Panc1 (cell line): ENCODE measurements at places on chromosomes 12 and 14. TPM values are rescaled to one million over a fixed set of nuclear protein-coding genes. Genes with fewer than 3 reads are reported as not detected.
A peak's percentile ranks its signal among the peaks of the same experiment; 100 is the strongest.

DNA sequence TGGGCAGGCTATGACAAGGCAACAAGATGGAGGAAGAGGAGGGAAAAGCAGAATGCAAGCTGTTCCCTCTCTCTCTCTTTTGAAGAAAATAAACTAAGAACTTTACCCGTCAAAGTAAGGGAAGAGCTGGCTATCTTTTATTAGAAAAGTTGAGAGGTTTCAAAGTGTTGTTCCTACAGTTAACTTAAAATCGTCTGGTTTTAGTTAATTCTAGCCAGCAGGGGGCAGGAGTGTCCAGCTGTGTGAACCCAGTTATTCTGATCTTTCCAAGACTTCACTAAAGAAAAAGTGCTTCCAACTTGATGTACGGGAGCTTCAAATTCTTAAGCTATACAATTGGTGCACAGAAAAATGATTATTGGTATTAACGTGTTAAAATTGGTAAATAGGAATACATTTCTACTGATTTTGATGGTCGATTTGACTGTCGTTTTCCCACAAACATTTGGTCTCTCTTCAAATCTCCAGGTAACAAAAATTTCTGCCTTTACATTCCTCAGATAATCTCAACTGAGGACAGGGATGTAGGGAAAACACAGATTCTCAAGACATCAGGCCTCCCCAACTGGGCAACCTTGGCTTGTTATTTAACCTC is 28.4 kb upstream of the MON2 start:
- no peaks in the 10 kb centered on the region; the same call in 1 of the 2 replicates for H3K4me1 ChIP-seq
- no peaks in the 10 kb centered on the region for H3K36me3 ChIP-seq
- DNase-seq: peak; percentile 33
- H3K27ac ChIP-seq: no peak overlapping the region

GRCh38 chr12:101832030-101832429 is 1.3 kb upstream of the GNPTAB start:
- H3K27me3 ChIP-seq: no peaks in the 10 kb centered on the region
- no peaks in the 10 kb centered on the region; the same call in 1 of the 2 replicates for H3K4me1 ChIP-seq
- no peak overlapping the region for H3K27ac ChIP-seq
- H3K36me3 ChIP-seq: no peaks in the 10 kb centered on the region
- no peak for DNase-seq
- no peak overlapping the region for H3K4me3 ChIP-seq

DNA sequence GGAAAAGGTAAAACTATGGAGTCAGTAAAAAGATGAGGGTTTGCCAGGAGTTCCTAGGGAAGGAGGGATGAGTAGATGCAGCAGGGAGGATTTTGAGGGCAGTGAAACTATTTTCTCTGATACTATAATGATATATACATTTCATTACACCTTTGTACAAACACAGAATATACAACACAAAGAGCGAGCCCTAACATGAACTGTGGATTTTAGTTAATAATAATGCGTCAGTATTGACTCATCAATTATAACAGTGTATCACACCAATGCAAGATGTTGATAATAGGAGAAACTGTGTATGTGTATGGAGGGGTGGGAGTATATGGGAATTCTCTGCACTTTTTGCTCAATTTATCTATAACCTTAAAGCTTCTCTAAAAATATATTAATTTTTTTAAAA is 404.3 kb upstream of the NOVA1 start:
- no peaks in the 10 kb centered on the region for H3K36me3 ChIP-seq
- no peaks in the 10 kb centered on the region for H3K27me3 ChIP-seq
- H3K4me1 ChIP-seq: no peaks in the 10 kb centered on the region
- DNase-seq: no peak
- H3K27ac ChIP-seq: no peak overlapping the region
- H3K4me3 ChIP-seq: no peak overlapping the region

- H3K36me3 ChIP-seq: no peaks in the 10 kb centered on the region
- no peak overlapping the region for H3K4me3 ChIP-seq
- H3K27ac ChIP-seq: peak overlapping the region; percentile 82
- no peaks in the 10 kb centered on the region for H3K27me3 ChIP-seq
- no peak for DNase-seq
These were observed 30.8 kb upstream of the PNMA1 start for GRCh38 chr14:73744874-73745529.

DNA sequence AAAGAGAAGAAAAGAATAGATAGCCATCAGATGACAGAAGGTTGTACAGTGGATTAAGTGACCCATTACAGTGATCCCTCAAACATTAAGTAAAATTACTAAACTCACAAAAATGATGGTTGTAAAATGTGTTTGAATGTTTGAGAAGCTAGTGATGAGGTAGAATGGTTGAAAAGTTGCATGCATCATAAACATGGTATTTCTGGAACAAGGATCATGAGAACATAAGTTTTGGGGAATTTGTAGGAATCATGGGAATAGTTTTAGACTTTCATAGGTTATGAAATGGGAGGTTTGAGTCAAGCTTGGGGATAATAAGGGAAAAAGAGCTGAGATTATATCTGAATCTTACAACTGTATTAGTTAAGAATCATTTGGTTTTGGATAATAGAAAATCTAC is 34.1 kb upstream of the NEDD1 start:
- peaks cover 2% of the 10 kb centered on the region; the same call in 1 of the 2 replicates for H3K27me3 ChIP-seq
- no peaks in the 10 kb centered on the region for H3K36me3 ChIP-seq
- H3K4me3 ChIP-seq: no peak overlapping the region
- H3K4me1 ChIP-seq: no peaks in the 10 kb centered on the region
- no peak for DNase-seq
- no peak overlapping the region for H3K27ac ChIP-seq

GRCh38 chr14:70192915-70193314 is 4.2 kb upstream of the SLC8A3 start:
- H3K36me3 ChIP-seq: no peaks in the 10 kb centered on the region
- no peak overlapping the region for H3K27ac ChIP-seq
- no peak for DNase-seq

DNA sequence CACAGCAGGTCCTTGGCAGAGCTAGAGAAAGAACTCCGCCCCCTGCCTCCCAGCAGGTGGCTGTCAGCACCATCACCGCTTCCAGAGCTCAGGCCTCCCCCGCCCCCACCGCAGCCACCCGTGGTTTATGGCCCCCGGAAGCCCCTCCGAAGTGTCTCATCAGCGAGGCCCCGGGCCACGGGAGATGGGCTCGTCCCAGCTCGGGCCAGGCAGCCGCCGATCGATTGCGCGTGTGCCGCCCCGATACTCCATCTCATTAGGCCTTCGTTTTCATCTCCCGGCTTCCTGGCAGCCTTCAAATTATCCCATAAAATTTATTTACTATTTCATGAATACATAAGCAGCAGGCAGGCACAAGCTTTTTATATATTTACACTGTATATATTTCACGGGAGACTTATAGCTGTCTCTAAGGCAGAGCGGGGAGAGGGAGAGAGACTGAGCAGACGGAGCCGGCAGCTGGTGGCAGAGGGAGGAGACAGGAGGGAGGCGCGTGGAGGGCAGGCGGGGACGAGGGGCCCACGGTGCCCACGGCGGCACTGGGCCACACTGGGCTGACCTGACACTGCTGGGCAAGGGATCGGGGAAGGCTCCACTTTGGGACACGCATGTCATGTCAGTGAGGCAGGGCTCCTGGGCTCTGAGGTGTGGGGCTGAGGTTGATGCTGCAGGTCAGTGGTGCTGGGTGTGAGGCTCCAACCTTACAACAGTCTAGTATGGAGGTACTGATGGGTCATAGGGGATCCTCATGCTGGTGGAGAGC is 241.2 kb downstream of the RBM19 start:
- no peaks in the 10 kb centered on the region for H3K36me3 ChIP-seq
- no peaks in the 10 kb centered on the region; the same call in 1 of the 2 replicates for H3K27me3 ChIP-seq
- H3K4me3 ChIP-seq: no peak overlapping the region
- no peaks in the 10 kb centered on the region for H3K4me1 ChIP-seq
- no peak overlapping the region for H3K27ac ChIP-seq

- H3K27me3 ChIP-seq: no peaks in the 10 kb centered on the region
- no peak overlapping the region for H3K27ac ChIP-seq
- H3K4me1 ChIP-seq: no peaks in the 10 kb centered on the region
- no peaks in the 10 kb centered on the region for H3K36me3 ChIP-seq
These were observed 6.9 kb downstream of the FAM186B start for GRCh38 chr12:49598527-49598926.

DNA sequence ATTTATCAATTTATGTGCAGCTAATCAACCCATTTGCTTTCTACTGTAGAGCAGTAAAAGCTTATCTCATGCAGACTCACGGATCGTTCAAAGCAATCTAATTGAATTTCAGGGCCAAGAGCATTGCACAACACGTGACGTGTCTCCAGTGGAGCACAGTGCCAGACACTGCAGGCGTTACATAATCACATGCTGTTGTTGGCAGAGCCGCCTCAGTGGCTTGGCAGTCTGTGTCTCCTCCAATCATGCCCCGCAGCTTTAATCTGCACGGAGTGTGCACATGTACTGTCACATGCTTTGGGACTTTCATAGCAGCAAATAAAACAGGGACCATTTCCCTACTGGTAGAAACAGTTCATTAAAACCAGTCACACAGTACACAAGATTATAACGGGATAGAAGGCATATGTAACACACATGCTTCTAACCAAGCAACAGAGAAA is 309.3 kb downstream of the ITPR2 start:
- H3K27me3 ChIP-seq: no peaks in the 10 kb centered on the region
- peaks cover 7% of the 10 kb centered on the region for H3K4me1 ChIP-seq
- no peak overlapping the region for H3K4me3 ChIP-seq
- peak overlapping the region; percentile 51 for H3K27ac ChIP-seq

DNA sequence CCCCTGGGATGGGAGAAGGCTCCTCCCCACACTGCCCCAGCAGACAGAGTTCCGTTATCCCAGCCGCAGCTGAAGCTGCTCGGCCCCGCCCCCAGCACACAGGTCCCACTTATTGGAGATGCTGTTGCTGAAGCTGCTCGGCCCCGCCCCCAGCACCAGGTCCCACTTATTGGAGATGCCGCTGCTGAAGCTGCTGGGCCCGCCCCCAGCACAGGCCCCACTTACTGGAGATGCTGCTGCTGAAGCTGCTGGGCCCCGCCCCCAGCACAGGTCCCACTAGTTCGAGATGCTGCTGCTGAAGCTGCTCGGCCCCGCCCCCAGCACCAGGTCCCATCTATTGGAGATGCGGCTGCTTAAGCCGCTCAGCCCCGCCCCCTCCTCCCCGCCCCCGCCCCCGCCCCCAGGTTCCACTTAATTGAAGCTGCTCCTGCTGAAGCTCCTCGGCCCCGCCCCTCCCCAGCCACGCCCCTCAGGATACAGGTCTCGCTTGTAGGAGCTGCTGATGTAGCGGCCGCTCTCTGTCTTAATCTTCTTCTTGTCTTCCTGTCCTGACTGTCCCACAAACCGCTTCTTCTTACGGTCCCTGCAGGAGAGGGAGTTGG is 12.0 kb downstream of the CFAP73 start:
- no peak overlapping the region for H3K27ac ChIP-seq
- no peak overlapping the region for H3K4me3 ChIP-seq
- no peaks in the 10 kb centered on the region for H3K27me3 ChIP-seq
- no peaks in the 10 kb centered on the region for H3K4me1 ChIP-seq

DNA sequence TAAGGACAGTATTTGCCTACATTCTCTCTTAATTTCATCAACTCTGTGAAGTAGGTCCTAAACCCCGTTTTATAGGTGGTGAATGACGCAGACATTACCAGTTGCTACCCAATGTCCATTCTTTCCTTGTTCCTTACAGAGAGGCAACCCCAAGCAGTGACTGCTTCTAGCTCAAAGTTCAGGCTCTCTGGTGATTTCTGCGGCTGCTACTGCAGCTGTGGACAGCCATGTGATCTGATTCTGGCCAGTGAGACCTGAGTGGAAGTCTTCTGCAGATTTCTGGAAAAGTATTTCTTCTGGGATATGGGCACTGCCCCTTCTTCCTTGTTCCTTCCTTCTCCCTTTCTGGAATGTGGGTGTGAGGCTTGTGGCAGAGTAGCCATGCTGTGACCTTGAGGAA is 82.9 kb downstream of the ARF6 start:
- no peaks in the 10 kb centered on the region for H3K27me3 ChIP-seq
- H3K27ac ChIP-seq: peak overlapping the region; percentile 100
- H3K4me3 ChIP-seq: no peak overlapping the region
- peaks cover 59% of the 10 kb centered on the region for H3K4me1 ChIP-seq
- no peaks in the 10 kb centered on the region for H3K36me3 ChIP-seq

GRCh38 chr12:122793685-122794106 is 19.3 kb downstream of the CCDC62 start:
- no peak overlapping the region for H3K4me3 ChIP-seq
- no peaks in the 10 kb centered on the region for H3K27me3 ChIP-seq
- DNase-seq: peak; percentile 41
- H3K27ac ChIP-seq: no peak overlapping the region
- no peaks in the 10 kb centered on the region for H3K36me3 ChIP-seq

NFATC4 gene
- 0.36 TPM for total RNA-seq

IL31 gene
- total RNA-seq: not detected

DUSP16 gene
- 12.9 TPM for total RNA-seq

GCH1 gene
- total RNA-seq: 3.6 TPM
